Omental fat pad (tissue), 4 donors: ENCODE measurements at places on chromosomes 7 and 10. TPM values are rescaled to one million over a fixed set of nuclear protein-coding genes. Genes with fewer than 3 reads are reported as not detected.
A peak's percentile ranks its signal among the peaks of the same experiment; 100 is the strongest.

DNA sequence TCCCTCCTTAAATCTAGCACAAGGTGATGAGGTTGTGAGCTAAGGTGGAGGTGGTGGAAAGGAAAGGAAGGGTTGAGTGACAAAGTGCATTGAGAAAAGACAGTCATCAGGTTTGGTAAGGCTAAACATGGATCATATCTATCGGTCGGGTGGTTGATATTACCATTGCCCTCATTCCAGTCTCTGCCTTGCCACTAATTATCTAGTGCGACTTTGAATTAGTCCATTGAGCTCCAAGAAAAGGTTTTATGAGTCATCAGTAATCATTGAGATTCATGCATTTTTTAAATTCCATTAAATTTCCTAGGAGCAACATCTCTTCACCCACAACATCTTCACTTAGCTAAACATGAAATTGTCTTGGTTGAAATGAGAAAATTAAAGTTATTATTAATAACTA lies 68.9 kb upstream of the FRMD4A start:
- DNase-seq: no peak

DNA sequence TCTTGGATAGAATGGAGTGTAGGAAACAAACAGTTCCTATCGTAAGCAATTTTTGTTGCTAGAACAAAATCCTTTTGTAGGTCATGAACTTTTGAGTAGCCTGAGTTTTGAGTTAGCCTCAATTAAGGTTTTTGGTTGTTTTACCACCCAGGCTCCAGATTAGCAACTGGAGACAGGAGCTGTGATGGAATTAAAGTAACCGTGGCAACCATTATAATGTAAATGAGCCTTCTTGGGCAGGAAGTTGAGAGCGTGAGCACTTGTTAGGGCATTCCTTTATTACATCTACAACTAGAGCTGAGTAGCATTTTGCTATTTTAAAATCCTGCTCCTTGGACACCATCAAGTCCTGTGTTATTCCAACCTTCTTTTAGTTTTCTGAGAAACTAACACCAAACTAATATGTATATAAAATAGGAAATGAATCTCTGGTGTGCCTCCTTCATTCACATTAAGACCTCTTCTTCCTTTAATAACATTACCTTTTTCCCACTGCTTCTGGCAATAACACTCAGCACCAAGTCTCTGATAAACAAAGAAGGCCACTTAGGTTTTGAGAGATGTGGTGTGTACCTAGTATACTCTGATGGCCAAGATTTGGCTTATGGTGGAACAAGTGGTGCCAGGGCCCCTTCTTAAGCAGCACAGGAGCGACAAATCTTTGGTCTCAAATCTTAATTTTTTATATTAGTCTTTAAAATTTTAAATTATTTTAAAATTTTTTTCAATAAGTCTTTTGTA lies 34.0 kb downstream of the AHCYL2 start:
- DNase-seq: no peak

DNA sequence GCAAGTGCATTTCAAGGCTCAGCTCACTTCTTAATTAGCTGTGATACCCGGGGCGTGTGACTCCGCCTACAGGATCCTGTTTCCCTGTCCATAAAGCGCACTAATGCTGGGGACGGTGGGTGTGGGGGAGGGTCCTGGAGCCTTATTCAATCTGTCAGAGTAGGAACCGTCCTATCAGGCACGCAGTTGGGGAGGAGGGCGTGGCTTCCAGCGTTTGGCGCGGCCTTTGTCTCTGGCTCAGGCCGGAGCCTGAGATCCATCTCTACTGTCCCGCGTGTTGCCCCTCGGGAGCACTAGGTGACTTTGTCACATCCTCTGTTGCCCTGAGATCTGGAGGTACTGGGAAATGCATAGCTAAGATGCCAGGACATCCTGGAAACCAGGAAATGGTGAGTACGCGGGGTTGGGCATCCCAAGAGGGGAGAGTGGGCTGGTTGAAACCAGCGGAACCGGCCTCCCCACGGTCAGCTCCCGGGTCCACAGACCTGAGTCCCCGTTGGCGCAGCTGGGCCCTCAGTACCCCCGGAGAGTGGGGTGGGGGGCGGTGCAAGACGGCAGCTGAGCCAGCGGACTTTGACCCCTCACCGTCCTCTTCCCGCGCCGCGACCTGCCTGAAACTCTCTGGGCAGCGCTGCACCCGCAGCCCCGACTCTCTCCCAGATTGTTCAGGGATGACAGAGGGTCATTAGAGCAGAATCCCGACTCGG lies 104.4 kb upstream of the ZNF92 start:
- DNase-seq: peak; percentile 38

DNA sequence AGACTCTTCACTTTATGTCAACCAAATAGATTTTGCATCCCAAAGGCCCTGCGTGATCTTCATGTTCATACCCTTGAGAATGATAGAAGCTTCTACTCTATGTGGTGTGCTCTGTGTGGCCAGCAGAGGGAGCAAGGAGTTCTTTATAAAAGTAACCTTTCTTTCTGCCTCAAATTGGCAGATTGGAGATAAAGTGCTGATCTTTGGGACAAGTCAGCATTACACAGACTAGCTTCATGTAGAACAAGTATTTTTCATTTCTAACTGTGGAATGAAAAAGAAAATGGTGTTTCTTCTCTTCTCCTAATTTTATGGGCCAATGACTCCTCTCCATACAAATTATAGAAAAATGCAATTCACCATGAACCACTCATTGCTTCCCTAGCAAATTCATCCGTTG lies 1214.1 kb downstream of the SORCS1 start:
- no peak for DNase-seq

DNA sequence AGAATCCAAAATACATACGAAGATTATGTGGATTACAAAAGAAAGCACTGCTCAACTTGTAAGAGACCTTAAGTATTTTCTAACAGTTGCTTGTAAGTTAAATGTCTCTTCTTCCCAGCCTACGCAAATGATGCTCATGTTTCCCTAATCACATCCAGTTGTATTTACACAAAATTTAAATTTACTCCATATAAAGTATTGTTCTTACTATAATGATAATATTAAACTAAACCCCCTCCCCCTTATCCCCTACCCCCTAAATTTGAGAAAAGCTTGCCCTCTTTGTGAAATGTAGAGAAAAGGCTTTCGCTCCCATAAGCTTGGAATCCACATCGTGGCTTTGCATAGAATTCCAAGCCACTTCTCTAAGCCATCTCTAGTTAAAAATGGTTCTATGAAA lies 29.4 kb downstream of the ANKMY2 start:
- no peak for DNase-seq

DNA sequence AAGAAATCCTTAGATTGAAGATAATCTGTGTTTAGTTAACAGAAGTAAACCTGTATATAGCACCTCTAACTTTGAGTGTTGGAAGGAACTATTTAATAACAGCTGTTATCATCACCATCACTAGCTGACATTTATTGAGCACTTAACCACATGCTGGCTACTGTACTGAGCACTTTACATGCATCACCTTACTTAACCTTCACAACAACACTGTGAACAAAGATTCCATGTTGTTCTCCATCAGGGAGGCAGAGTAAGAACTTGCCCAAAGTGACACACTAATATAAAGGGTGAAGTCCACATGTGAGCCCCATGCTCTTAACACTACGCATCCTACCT lies 182.2 kb downstream of the ST7 start:
- no peak for DNase-seq

Gene GIMAP4
- total RNA-seq: 41.7 TPM

Gene CALML5
- not detected for total RNA-seq

Gene IKZF1
- total RNA-seq: 34.5 TPM
